Left lung (tissue), 14 donors: ENCODE measurements at places on chromosomes 2 and 18. TPM values are rescaled to one million over a fixed set of nuclear protein-coding genes. Genes with fewer than 3 reads are reported as not detected.
A peak's percentile ranks its signal among the peaks of the same experiment; 100 is the strongest.

Gene AMMECR1L
- total RNA-seq = 15.1 TPM

Gene ZSCAN30
- total RNA-seq = 15.0 TPM

- H3K27me3 ChIP-seq = no peaks in the 10 kb centered on the region
- H3K4me1 ChIP-seq = no peaks in the 10 kb centered on the region
- no peak overlapping the region for H3K4me3 ChIP-seq
- no peaks in the 10 kb centered on the region for H3K36me3 ChIP-seq
These were observed 268.3 kb downstream of the GALR1 start for GRCh38 chr18:77517901-77518300.

DNA sequence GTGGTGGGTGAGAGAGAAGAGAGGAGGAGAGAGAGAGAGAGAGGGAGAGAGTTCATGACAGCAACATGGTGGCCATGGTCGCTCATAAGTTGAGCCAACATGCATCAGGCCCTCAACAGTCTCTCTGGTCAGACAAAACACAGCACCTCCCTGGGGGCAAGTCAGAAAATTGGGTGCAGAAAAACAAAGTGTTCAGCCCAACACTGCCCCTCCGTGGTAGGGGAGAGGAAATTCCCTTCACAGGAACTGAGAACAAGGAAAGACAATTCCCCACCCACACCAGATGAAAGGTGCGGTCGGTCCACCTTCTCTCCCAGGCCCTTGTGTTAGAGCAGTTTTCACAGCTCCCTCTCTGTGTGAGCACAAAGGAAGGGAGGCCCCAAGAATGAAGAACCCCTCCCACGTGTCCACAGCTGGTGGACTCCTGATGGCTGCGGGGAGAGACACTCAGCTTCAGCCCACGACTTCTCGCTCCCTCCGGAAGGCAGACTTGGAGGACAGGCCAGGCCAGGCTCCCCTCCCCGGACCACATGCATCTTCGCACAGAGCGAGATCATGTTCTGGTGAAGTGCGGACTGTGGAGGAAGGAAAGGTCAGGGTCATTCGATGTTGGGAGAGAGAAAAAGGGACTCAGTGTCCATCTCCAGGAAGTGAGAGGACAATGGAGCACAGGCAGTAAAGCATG, 181.7 kb downstream of the ANAPC1 start:
- H3K27ac ChIP-seq = no peak overlapping the region
- DNase-seq = no peak
- no peaks in the 10 kb centered on the region for H3K27me3 ChIP-seq
- no peaks in the 10 kb centered on the region for H3K36me3 ChIP-seq
- H3K4me1 ChIP-seq = peaks cover 7% of the 10 kb centered on the region

Gene LYG2
- not detected for total RNA-seq

Gene MYO1B
- total RNA-seq = 305 TPM

GRCh38 chr2:98367721-98368120, 21.5 kb downstream of the CNGA3 start:
- no peak overlapping the region for H3K4me3 ChIP-seq
- DNase-seq = no peak
- H3K27me3 ChIP-seq = no peaks in the 10 kb centered on the region

GRCh38 chr2:25685741-25686140, 12.4 kb upstream of the DTNB start:
- no peak for DNase-seq
- no peaks in the 10 kb centered on the region for H3K4me1 ChIP-seq
- H3K36me3 ChIP-seq = no peaks in the 10 kb centered on the region
- H3K27ac ChIP-seq = no peak overlapping the region

DNA sequence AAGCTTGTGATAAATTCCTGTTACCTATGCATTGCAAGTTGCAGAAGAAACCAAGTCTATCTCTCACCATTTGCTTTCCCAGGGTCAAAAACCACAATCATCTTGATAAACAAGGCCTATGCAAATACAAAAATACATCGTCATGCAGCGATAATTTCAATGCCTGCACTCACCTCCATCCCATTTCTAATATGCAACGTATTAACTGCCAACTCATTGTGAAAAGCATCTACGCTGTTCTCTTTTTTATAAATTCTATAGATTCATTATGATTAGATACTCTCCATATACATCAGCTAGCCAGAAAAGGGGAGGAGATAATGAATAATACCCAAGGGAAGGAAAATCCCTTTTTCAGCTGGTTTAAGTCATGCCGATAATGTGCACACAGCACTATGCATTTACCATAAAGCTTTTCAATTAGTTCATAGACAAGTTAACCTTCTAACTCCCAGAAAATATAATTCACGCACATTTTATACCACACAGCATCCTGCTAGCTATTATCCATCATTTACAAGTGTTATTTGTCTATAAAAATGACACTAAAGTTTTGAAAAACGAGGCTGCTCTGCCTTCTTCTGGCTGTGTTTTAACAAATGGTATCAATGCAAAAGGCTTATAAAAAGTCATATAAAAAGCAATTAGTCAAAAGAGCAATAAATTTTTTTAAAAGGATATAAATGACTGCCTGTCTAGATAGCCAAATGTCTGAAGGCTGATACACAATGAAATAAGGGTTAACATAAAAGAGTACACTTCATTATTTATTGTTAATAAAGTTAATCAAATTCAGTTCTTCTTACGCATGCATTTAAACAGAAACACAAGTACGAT, 77.6 kb downstream of the AFF3 start:
- no peak overlapping the region for H3K27ac ChIP-seq
- H3K4me1 ChIP-seq = peaks cover 15% of the 10 kb centered on the region
- no peaks in the 10 kb centered on the region for H3K36me3 ChIP-seq
- no peak overlapping the region for H3K4me3 ChIP-seq

- H3K36me3 ChIP-seq = no peaks in the 10 kb centered on the region
- no peak overlapping the region for H3K4me3 ChIP-seq
- no peak overlapping the region for H3K27ac ChIP-seq
- no peaks in the 10 kb centered on the region for H3K27me3 ChIP-seq
These were observed 117.9 kb downstream of the LRATD1 start for GRCh38 chr2:14750433-14750832.

Gene PLCD4
- 0.89 TPM for total RNA-seq

Gene CGREF1
- 3.4 TPM for total RNA-seq

DNA sequence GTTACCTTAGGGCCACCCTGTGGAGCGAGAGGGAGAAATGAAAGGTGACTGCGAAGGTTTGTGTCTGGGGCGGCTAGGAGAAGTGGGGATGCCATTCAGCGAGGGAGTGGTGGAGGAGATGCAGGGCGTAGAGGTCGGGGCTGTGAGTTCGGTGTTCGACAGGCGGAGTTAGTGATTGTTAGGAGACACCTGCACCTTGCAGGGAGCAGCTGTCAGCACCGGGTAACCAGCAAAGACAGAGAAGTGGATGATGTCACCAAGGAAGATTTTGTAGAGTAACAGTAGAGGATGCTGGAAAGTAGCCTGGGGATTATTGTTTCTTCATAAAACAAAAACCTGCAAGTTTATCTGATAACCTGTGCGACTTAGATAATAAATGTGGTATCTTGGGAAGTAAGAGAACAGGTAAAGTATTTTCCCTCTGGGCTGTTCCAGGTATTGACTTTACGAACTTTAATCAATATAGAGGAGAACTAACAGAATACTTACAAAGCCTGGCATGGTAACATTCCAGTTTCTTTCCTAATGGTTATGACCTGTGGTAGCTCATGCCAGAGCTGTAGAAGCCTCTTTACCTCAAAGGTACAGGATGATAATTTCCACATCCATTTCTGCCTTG, 63.8 kb downstream of the SPTBN1 start:
- H3K36me3 ChIP-seq = no peaks in the 10 kb centered on the region
- H3K4me3 ChIP-seq = no peak overlapping the region
- no peak overlapping the region for H3K27ac ChIP-seq
- no peak for DNase-seq
- peaks cover 63% of the 10 kb centered on the region for H3K4me1 ChIP-seq
- H3K27me3 ChIP-seq = no peaks in the 10 kb centered on the region

Gene CPLX4
- not detected for total RNA-seq

DNA sequence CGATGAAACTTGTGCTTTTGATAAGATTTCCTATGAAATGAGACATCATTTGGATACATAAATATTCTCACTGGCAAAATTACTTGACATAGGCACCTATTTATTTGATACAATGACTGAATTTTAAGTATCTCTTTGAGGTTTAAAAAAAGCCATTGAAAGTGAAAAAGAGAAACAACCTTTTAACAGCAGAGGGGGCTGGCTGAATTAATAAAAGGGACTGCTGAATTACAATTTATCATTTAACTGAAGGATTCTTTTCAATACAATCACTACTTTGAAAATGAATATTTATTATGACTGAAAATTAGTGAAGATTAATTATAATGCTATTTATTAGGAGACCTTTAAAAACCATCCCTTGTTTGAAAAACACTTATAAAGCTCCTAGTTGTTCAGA, 335.3 kb downstream of the DLGAP1 start:
- no peak overlapping the region for H3K4me3 ChIP-seq
- no peaks in the 10 kb centered on the region for H3K4me1 ChIP-seq
- DNase-seq = no peak
- no peaks in the 10 kb centered on the region for H3K36me3 ChIP-seq

- H3K4me3 ChIP-seq = no peak overlapping the region
- no peaks in the 10 kb centered on the region for H3K27me3 ChIP-seq
- no peaks in the 10 kb centered on the region for H3K4me1 ChIP-seq
- H3K36me3 ChIP-seq = no peaks in the 10 kb centered on the region
- DNase-seq = no peak
These were observed 32.1 kb upstream of the TTC39C start for GRCh38 chr18:23982155-23983079.

GRCh38 chr2:240348522-240348921, 86.9 kb upstream of the GPC1 start:
- H3K27ac ChIP-seq = no peak overlapping the region
- no peaks in the 10 kb centered on the region for H3K36me3 ChIP-seq
- H3K4me3 ChIP-seq = no peak overlapping the region
- peak; percentile 55 for DNase-seq
- H3K27me3 ChIP-seq = peaks cover 20% of the 10 kb centered on the region
- H3K4me1 ChIP-seq = no peaks in the 10 kb centered on the region

- H3K36me3 ChIP-seq = no peaks in the 10 kb centered on the region
- no peak overlapping the region for H3K4me3 ChIP-seq
- H3K4me1 ChIP-seq = no peaks in the 10 kb centered on the region
- DNase-seq = no peak
- H3K27me3 ChIP-seq = no peaks in the 10 kb centered on the region
These were observed 128.3 kb upstream of the ATP5MC3 start for GRCh38 chr2:175309799-175310198.

GRCh38 chr2:145771525-145771924, 1251.6 kb upstream of the ZEB2 start:
- no peaks in the 10 kb centered on the region for H3K4me1 ChIP-seq
- H3K27me3 ChIP-seq = no peaks in the 10 kb centered on the region
- no peaks in the 10 kb centered on the region for H3K36me3 ChIP-seq
- H3K27ac ChIP-seq = no peak overlapping the region

- no peak overlapping the region for H3K27ac ChIP-seq
- DNase-seq = no peak
- no peaks in the 10 kb centered on the region for H3K4me1 ChIP-seq
- H3K27me3 ChIP-seq = no peaks in the 10 kb centered on the region
- no peak overlapping the region for H3K4me3 ChIP-seq
- H3K36me3 ChIP-seq = no peaks in the 10 kb centered on the region
These were observed 36.1 kb downstream of the SPIRE1 start for GRCh38 chr18:12621742-12622306.

- H3K4me3 ChIP-seq = no peak overlapping the region
- H3K27me3 ChIP-seq = no peaks in the 10 kb centered on the region
- H3K36me3 ChIP-seq = no peaks in the 10 kb centered on the region
- H3K27ac ChIP-seq = no peak overlapping the region
- no peak for DNase-seq
- no peaks in the 10 kb centered on the region for H3K4me1 ChIP-seq
These were observed 194.1 kb downstream of the TPGS2 start for GRCh38 chr18:36634573-36635216.

DNA sequence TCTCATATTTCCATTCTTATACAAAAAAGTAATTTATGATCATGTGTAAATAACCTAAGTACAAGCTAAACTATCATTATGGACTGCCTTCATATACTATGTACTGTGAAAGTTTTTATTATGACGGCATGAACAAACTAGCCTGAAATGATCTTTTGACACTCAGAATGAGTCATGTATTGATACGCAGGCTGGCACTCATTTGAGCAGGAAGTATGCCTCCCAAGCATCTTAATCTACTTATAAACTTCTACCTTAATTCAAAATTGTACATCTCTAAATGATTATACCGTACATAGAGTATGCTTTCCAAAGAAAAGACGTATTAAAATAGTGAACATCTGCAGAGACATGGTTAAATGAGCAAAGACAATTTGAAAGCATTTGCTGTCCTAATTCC, 207.1 kb upstream of the SPOPL start:
- no peaks in the 10 kb centered on the region for H3K27me3 ChIP-seq
- no peak overlapping the region for H3K27ac ChIP-seq
- no peaks in the 10 kb centered on the region for H3K36me3 ChIP-seq
- H3K4me3 ChIP-seq = no peak overlapping the region
- no peak for DNase-seq

Gene EVX2
- total RNA-seq = not detected

- H3K4me3 ChIP-seq = no peak overlapping the region
- H3K27me3 ChIP-seq = no peaks in the 10 kb centered on the region
- DNase-seq = no peak
- H3K4me1 ChIP-seq = no peaks in the 10 kb centered on the region
- H3K27ac ChIP-seq = no peak overlapping the region
These were observed 476.3 kb downstream of the SOX11 start for GRCh38 chr2:6168485-6168884.

DNA sequence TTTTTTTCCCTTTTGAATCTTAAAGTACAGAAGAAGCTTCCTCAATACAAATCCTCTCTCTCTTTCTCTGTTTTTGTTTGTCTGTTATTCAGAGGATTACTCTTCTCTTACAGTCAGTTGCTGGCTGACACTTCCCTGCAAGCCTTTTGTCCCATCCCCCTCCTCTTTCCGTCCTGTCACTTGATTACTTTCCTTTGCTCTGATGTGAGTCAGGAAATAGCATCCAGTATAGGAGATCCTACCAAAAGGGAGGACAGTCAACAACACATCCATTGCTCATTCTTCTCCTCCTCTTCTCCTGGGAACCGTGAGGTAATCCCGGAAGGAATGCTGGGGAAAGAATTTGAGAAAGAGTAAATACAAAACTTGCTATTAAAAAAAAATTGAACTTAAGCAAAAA, 79.3 kb upstream of the SCN7A start:
- no peak overlapping the region for H3K27ac ChIP-seq
- no peaks in the 10 kb centered on the region for H3K36me3 ChIP-seq
- no peak overlapping the region for H3K4me3 ChIP-seq

DNA sequence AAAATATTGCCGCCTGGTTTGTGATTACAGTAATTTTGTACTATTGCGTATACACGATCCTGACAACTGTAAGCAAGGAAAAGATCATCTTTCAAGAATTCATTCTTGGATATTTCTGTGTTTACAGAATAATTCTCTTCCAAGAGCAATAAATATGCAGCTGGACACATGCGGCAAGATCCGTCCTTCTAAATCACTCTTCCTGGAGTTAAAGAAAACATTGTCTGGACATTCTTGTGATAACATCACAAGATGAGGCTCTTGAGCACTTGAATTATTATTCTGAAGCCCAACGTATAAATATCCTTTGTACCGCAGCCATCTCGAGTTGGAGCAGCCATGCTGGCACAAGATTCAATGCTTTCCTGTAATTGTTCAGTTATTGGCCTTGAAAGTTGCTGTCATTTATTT, 9.9 kb downstream of the FHL2 start:
- H3K4me1 ChIP-seq = no peaks in the 10 kb centered on the region
- DNase-seq = no peak
- no peak overlapping the region for H3K4me3 ChIP-seq

GRCh38 chr2:18200771-18201170, 322.3 kb downstream of the KCNS3 start:
- no peaks in the 10 kb centered on the region for H3K36me3 ChIP-seq
- DNase-seq = no peak
- no peaks in the 10 kb centered on the region for H3K4me1 ChIP-seq
- H3K27ac ChIP-seq = no peak overlapping the region
- no peaks in the 10 kb centered on the region for H3K27me3 ChIP-seq
